ENCODE measurements at places on chromosomes 4 and X.

GRCh38 chr4:106201373-106201772 is 114.6 kb downstream of the TBCK start:
- DNase-seq = no peak

DNA sequence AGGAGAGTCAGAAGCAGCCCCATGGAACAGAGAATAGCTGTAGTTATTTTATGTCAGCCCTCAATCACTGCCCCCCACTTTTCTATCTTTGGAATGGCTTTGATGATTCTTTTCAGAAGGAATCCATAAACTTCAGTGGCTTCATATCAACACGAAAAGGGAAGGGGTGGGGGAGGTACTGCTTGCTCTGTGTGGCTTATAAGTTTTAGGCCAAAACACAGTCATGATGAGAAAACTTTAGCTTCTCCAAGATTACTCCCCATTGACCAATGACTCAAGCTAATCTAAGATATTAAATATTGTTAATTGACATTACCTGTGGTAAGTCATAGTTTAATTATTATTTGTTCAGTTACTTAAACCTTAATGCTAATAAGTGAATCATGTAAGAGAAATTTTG is 669.6 kb upstream of the FAM241A start:
- no peak for DNase-seq

GRCh38 chr4:172892300-172892699 is 276.3 kb upstream of the GALNT7 start:
- DNase-seq = no peak

GRCh38 chr4:6576512-6576911 is 1.5 kb downstream of the MAN2B2 start:
- DNase-seq = no peak

DNA sequence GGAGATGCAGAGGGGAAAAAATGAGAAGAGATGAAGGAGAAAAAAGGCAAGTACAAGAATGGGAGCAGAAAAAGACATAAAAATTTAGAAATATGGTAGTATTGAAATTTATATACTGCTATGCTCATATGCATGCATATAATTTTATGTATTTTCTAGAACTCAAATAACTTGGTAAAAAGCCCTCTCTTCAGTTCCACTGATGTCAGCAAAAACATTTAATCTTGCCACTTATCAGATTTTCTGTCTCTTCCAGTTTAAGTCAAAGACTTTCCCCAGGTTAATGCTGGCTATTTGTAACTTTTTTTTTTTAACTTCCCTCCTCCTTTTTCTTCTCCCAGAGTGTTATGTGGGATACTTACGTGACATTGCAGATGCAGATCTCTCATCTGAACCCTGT is 617.5 kb upstream of the CPEB2 start:
- no peak for DNase-seq

GRCh38 chrX:142977128-142977914 is 48.4 kb upstream of the SPANXN4 start:
- DNase-seq = no peak

- DNase-seq = no peak
Measured at GRCh38 chr4:14837860-14838259, 164.4 kb upstream of the CPEB2 start.

DNA sequence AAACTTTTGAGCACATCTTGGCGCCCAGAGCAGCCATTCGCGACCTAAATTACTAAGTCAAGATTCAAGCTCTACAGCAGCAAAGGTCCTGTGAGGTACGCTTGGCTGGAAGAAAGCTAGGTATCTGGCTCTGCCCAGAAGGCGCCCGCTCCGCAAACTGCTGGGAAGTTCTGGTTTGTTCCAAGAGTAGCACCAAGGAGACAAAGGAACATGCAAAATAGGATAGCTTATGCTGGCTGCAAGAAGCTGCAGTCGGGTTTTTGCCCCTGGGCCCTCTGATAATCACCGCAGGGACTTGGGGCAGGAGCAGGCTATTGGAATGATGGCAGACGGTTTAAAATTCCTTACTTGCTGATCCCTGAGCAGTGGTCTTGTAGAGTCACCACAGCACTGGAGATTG is 3.0 kb upstream of the TBX22 start:
- DNase-seq = no peak

DNA sequence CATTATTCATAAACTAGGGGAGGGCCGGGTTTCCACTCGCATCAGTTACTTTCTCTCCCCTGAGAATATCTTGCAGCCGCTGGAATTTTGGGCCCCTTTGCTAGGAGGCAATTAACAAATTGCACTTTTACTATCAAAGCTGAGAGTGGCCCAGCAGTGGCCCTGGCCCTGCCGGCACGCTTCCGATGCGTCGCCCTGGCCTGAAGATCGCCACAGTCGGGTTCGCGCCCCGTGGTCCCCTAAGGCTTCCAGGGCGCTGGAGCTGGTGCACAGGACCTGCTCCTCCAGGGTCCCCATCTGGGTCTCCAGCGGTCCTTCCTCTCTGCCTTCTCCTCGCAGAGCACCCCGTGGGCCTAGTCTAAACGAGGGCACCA is 486 bp upstream of the CWH43 start:
- DNase-seq = no peak

GRCh38 chr4:145125396-145125795 is 27.3 kb downstream of the ABCE1 start:
- no peak for DNase-seq
